ENCODE measurements at places on chromosomes 16 and 17. TPM values are rescaled to one million over a fixed set of nuclear protein-coding genes. Genes with fewer than 3 reads are reported as not detected.

- DNase-seq: no peak
These were observed 19.7 kb downstream of the CDC42EP4 start for GRCh38 chr17:73292031-73292531.

GRCh38 chr16:86949116-86949515 lies 368.1 kb downstream of the C16orf95 start:
- DNase-seq: no peak

GRCh38 chr17:28925912-28926365 lies 23.1 kb upstream of the DHRS13 start:
- DNase-seq: no peak

The TBC1D3 gene
- total RNA-seq: not detected

DNA sequence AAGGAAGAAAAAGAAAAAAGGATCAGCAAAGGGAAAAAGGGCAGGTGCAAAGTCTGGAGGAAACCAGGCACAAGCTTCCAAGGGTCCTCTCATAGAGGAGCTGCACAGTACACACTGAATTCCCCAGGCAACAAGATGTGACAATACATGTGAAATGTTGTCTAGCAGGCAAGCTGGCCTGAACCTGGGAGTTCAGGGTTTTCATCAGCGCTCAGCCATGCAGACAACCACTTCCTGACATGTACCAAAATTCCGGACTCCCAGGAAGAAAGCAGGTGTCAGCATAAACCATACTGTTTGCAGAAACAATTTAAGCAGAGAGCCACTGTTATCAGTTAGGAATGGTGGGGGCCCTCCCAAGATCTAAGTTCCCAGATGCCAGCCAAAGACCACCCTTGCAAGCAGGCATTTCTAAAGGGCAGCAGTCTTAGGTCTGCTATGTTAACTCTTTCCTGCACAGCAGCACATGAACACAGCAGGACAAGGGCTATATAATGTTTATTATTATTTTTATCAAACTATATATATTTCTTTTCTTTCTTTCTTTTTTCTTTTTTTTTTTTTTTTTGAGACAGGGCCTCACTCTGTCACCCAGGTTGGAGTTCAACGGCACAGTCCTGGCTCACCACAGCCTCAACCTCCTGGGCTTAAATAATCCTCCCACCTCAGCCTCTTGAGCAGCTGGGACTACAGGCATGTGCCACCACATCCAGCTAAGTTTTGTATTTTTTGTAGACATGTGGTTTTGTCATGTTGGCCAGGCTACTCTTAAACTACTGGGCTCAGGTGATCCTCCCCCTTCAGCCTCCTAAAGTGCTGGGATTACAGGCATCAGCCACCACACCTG lies 10.1 kb downstream of the TK2 start:
- DNase-seq: no peak

DNA sequence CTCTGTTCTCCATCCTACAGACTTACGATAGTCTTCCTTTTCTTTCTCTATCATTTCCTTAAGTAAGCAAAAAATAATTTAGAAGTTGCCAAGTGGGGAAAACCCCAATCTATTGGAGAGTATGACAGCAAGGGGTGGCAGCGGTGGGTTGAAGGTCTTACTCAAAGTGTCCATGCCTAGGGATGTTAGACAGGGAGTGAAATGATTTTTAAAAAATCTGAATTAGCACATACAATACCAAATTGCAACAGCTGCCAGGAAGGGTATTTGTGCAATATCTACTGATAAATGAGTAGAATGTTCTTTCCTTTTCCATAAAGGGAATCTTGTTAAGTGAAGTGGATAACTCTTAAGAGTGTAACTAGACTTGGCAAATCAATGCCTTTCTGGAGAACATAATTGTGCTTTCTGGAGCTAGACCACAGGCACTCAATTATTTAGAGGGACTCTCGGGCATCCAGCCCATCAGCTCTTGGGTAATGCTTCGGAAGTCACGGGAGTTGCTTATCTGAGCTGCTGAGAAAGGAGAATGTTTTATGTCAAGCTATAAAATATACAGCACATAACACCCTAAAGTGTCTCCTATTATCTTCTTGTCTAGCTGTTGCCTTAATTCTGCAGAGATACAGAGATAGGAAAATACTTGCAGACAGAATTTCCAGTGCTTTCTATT lies 151.5 kb downstream of the KCNJ2 start:
- DNase-seq: no peak

The ZG16B gene
- total RNA-seq: not detected

GRCh38 chr16:70696952-70697593 lies 11.2 kb upstream of the MTSS2 start:
- no peak for DNase-seq

Data from T-helper 17 cell (primary cell).